Activated CD4-positive, alpha-beta T cell treated with anti-CD3 and anti-CD28 coated beads, Interleukin-2, amount 10 ng/mL, durations not matched to agents 24 days and 14 days (primary cell): ENCODE measurements at places on chromosomes 2 and 18. TPM values are rescaled to one million over a fixed set of nuclear protein-coding genes. Genes with fewer than 3 reads are reported as not detected.

DNA sequence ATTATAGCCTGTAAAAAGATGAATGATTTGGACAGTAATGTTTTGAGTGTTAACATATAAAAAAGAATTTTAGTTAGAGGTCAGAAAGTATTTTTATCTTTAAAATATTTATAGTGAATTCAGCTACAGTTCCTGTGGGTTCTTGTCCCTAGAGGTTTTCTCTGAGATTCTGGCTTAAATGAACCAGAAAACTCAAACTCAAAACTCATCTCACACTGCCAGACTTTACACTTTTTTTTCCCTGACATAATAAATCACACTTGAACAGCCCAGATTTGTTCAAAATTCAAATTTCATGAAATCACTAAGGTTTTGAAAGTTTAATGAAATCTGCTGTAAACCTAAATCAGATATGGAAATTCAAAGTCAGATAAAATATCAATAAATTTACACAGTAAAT lies 92.3 kb downstream of the KCNH7 start:
- DNase-seq: no peak

- no peak for DNase-seq
Observed at GRCh38 chr18:56267334-56267733, 371.1 kb downstream of the TXNL1 start.

- DNase-seq: no peak
Observed at GRCh38 chr2:113158884-113159553, 14.8 kb upstream of the PSD4 start.

CPS1 gene
- 0.75 and 0.88 TPM in 2 replicates for total RNA-seq

GRCh38 chr2:237471438-237472186 lies 15.4 kb upstream of the MLPH start:
- peak; percentile 70 for DNase-seq

BCL2 gene
- total RNA-seq: 80.5 and 81.3 TPM in 2 replicates

DNA sequence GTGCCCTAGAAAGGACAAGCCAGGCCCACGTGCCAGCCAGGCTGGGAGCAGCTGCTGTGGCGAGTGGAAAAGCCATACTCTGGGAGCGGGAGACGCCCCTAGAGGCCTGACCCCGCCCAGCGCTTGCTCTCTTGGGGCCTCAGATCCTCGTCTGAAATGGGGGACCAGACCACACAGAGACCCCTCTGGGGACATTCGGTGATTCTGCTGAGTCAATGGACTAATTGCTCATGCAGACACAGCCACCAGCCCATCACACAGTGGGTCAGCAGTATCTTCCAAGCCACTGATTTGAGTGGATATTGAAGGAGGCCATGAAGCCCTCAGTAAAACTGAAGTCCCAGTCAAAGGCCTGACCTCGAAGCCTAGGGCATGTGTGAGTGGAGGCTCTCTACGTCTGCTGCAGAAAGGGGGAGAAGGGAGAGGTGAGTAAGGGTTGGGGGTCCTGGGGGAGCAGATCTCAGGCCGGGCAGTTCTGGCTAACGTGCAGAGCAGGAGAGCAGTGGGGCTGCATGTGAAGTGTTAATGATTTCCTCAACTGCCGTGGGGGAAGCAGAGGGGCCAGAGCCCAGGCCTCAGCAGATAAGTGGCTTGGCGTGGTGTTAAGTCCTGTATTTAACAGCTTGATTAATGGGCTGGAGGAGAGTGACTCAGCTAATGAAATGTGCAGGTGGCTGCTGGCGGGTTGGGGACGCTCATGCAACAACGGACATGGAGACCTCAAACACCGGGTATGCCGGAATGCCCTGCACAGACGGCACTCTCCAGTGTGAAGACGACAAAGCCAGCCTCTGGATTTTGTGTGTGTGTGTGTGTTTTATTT lies 104.4 kb upstream of the TWIST2 start:
- no peak for DNase-seq

CXCR1 gene
- total RNA-seq: not detected in 2 replicates

- DNase-seq: no peak
Observed at GRCh38 chr2:17317439-17317976, 200.7 kb downstream of the RAD51AP2 start.

DNA sequence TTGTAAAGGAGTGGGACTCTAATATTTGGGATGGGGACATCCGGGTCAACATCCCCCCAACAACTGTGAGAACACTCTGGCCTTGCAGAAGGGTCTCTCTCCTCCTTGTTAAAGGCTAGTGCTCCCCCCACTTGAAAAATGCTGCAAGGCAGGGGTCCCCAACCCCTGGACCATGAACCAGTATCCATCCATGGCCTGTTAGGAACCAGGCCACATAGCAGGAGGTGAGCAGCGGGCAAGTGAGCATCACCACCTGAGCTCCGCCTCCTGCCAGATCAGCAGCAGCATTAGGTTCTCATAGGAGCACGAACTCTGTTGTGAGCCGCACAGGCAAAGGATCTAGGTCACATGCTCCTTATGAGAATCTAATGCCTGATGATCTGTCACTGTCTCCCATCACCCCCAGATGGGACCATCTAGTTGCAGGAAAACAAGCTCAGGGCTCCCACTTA lies 243.9 kb upstream of the ID2 start:
- DNase-seq: no peak

DNA sequence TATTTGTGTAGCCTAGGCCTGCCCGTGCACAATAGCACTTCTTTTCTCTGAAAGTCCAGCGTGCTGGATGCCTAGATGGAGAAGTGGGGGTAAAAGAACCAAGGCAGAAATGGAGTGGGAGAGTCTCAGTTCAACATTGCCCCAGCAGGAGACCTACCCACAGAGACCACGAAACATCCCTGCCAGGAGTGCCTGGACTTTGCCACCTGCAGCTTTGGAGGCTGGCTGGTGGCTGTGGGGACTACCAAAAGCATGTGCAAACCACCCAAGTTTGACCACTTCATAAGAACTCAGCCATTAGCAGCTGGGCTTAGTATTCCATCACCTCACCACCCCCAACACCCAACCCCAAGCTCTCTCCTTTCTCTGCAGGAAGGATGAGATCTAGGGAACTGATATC lies 416.9 kb upstream of the ID2 start:
- DNase-seq: no peak

DNA sequence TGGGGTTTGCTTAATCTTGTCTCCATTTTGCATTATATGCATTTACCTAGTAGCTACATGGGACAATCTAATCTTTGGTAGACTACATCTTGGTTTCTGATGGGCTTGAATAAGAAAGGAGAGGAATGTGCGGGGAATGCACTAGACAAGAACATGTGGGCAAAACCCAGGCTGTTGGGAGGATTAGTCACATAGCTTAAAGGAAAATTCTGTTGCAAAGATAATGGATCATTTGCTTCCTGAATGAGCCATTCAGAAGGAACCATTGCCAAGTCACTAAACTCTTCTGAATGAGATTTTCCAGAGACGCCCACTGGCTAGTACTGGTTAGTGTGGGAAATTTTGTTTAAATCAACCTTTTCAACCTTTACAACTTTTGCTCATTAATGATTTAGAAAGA lies 84.8 kb downstream of the OSBPL6 start:
- no peak for DNase-seq

DNA sequence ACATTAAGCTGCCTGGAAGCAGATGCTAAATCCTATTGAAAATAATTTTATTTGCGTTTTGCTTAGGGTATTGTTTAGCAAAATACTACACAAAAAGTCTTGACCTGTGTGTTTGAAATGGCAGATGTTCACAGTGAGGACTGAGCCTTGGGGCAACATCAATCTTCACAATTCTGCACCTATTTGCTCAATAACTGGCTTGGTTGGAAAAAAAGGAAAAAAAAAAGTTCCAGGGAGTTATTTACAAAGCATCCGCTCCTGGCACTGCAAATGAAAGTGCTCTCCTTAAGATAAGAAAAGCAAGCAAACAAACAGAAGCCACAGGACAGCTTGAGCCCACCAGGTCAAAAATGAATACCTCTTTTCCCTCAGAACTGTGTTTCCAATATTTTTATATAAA lies 77.7 kb downstream of the MAP2 start:
- DNase-seq: no peak

DNA sequence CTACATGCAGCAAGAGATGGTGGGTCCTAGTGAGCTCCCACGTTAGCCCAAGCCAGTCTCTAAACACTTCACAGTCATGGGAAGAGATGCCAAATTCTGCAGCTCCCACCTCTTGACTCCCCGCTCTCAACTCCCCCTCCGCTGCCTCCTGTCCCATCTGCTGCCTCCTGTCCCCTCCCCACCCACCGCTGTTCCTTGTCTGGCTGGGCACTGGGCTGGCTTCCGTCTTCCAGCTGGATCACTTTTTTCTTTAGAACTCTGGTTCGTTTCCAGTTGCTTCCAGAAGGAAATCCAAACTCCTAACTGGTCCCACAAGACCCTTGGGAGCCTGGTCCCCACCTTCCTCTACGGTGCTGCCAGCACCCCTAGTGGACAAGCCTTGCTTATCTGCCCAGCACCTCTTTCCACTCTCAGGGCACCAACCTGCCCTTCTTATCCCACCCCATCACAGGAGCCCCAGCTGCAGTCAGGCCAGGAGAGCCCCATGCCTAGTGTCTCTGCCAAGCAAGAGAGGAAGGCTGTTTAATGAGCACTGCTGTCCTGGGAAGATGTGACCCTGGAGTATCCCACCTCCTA lies 12.1 kb upstream of the TWIST2 start:
- DNase-seq: no peak

ESPNL gene
- total RNA-seq: 0.07 and 0.26 TPM in 2 replicates

SLC25A12 gene
- 30.9 and 34.3 TPM in 2 replicates for total RNA-seq

POTEF gene
- not detected in 2 replicates for total RNA-seq

- DNase-seq: no peak
Observed at GRCh38 chr2:68279691-68280090, 27.4 kb upstream of the PPP3R1 start.

ITPRIPL1 gene
- total RNA-seq: 51.4 and 53.9 TPM in 2 replicates

DNA sequence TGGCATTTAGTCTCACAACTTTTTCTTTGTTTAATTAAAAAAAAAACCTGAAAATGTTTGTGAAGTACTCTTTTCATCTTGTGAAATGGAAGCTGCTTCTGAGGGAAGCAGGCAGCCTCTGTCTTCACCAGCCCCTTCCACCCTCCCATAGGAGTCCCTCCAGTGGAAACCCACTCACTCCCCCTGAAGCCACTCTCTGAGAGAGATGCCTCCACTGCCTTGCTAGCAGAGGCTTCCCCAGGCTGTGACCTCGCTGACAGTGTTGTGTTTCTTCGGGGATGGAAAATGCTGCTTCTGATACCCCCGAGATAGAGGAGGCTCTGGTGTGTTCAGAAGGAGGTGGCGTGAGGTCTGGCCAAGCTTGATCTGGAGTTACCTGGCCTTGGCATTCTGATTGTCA lies 59.9 kb downstream of the SH3RF3 start:
- no peak for DNase-seq

STRN gene
- 27.0 and 28.0 TPM in 2 replicates for total RNA-seq

CHRND gene
- total RNA-seq: not detected in 2 replicates

GRCh38 chr2:19235308-19235707 lies 123.1 kb downstream of the OSR1 start:
- no peak for DNase-seq

GRCh38 chr2:175698061-175698460 lies 304.0 kb downstream of the LNPK start:
- DNase-seq: no peak

DNA sequence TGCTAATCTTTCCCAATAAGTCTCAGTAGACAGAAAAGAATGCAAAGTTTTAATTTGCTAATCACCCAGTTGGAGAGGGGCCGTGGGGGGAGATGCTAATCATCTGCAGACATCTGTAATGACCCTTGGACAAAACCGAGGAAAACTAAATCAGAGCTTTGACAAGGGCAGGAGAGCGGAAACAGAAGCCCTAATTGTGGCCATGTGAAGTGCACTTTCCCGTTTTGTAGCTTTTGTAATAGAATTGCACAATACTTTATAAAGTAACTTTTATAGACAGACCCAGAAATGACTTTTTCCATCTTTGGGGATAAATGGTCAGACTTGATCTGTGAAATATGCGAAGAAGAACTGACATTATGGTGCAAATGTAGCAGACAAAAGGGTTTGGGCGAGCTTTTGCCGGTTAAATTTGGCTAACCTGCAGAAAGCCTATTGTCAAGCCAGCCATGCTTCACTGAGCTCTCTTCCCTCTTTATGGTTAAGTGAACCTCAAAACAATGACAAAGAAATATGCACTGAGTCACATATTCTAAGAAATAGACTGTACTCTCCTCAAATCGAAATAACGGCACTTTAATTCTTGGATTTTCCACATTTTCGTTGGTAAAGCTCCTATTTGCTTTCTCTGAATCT lies 980.1 kb upstream of the POU3F3 start:
- DNase-seq: no peak

ACTR1B gene
- 122 TPM in 2 replicates for total RNA-seq

EFR3B gene
- 0.09 and 0.12 TPM in 2 replicates for total RNA-seq

DNA sequence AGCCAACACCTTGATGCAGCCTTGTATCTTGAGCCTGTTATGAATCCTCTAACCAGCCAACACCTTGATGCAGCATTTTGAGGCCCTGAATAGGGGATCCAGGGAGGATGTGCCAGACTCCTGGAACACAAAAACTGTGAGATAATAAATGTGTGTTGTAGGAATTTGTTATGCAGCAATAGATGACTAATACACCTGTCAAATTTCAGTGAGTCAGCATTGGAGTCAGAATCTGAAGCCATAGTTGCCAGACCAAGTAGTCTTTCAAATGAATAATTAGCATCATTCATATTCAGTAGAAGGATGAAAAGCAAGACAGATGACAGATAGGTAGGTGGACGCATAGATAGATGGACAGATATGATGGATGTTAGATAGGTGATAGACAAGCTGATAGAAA lies 942.5 kb upstream of the SLC39A10 start:
- no peak for DNase-seq

PPP1R1C gene
- total RNA-seq: not detected in 2 replicates

- DNase-seq: no peak
Observed at GRCh38 chr2:46340740-46341420, 43.7 kb downstream of the EPAS1 start.

DNA sequence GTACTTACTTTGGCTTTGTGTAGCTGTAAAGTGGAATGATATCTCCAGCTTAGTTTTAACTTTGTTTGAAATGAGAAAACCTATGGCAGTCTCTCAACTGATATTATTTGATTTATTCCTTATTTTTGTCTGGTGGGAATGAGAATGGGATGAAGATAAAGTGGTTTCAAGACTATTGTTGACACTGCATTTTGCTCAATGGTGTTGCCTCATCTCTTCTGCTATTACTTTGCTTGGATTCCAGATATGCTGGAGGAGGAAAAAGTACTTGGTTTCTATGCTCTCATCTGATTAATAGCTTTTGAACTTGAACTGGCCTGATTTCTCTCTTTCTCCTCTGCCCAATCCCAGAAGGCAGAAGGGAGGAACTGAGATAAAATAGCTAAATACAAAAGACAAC lies 198.2 kb downstream of the CTNNA2 start:
- DNase-seq: no peak

CD28 gene
- total RNA-seq: 130 and 132 TPM in 2 replicates

VIL1 gene
- total RNA-seq: not detected in 2 replicates

DNA sequence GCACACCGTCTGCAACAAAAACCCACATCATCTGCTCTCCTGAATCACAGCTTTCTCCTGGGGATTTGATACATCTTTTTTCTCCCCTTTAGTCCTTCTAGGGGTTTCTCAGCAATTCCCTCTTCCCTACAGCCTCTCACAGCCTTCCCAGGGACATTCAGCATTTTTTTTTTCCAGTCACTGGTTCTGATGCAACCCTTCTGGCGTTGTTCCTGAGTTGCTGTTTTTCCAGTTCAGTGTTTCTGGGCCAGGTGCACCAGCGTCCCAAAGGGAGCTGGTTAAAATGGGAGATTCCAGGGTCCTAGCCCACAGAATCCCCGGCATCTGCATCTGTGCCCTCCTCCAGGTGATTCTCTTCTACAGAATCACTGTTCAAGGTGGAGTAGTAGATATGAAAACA lies 36.1 kb downstream of the ADCY3 start:
- DNase-seq: no peak

GRCh38 chr2:151972241-151973012 lies 126.4 kb downstream of the CACNB4 start:
- no peak for DNase-seq
